ENCODE measurements at places on chromosomes 3 and 15.

- no peak for DNase-seq
Measured at GRCh38 chr3:141845407-141846049, 30.9 kb upstream of the ATP1B3 start.

- DNase-seq, result no peak
Measured at GRCh38 chr3:71054312-71054711, 529.2 kb downstream of the FOXP1 start.

DNA sequence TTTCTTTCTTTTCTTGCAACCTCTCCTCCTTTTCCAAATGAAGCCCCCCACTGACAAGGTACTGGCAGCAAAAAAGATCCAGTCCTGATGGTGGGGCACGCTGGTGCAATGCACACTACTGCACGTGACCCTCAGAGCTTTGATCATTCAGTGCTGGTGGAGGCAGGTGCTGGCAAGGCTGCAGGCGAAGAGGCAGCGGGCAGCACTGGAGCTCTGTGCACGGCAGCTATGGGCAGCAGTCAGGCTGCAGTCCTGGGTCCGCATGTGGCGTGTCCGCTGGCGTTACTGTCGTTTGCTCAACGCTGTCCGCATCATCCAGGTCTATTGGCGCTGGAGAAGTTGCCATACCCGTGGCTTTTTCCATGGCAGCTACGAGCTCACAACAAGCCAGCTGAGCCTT lies 40.1 kb upstream of the IQCF6 start:
- no peak for DNase-seq

- DNase-seq, result no peak
Measured at GRCh38 chr3:195512798-195513345, 30.3 kb downstream of the PPP1R2 start.

Measured in NCI-H187 treated with DMSO at 0.1 percent for 48 hours (cell line).